Left lung (tissue), 14 donors: ENCODE measurements at places on chromosomes 12 and 14. TPM values are rescaled to one million over a fixed set of nuclear protein-coding genes. Genes with fewer than 3 reads are reported as not detected.

- no peak for DNase-seq
Measured at GRCh38 chr12:126385785-126386184, 1320.5 kb downstream of the AACS start.

GRCh38 chr14:93970965-93971634 is 5.3 kb downstream of the ASB2 start:
- no peak for DNase-seq

GRCh38 chr14:100587763-100588411 is 670 bp upstream of the BEGAIN start:
- DNase-seq, result peak; percentile 45

DNA sequence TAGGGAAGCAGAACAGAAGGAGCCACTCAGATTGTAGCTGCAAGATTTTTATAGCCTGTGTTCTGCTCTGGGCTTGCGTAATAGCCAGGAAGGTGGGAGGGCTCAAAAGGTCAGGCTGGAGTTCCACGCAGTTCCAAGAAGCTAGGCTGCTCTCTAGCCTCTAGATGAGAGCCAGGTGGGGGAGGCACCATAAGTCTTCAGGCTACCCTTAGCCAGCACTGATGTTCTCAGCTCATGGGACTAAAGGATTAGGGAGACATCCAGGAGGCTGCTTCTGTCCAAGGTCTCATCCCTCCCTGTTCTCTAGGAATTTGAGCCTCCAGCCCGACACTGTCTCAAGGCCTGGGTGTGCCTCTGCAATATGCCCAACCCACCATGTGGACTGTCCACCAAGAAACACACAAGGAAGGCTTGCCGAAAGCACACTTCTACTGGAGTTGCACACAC is 1.7 kb downstream of the LMBR1L start:
- DNase-seq, result peak; percentile 73

GRCh38 chr12:32534698-32535097 is 135.3 kb downstream of the FGD4 start:
- no peak for DNase-seq

DNA sequence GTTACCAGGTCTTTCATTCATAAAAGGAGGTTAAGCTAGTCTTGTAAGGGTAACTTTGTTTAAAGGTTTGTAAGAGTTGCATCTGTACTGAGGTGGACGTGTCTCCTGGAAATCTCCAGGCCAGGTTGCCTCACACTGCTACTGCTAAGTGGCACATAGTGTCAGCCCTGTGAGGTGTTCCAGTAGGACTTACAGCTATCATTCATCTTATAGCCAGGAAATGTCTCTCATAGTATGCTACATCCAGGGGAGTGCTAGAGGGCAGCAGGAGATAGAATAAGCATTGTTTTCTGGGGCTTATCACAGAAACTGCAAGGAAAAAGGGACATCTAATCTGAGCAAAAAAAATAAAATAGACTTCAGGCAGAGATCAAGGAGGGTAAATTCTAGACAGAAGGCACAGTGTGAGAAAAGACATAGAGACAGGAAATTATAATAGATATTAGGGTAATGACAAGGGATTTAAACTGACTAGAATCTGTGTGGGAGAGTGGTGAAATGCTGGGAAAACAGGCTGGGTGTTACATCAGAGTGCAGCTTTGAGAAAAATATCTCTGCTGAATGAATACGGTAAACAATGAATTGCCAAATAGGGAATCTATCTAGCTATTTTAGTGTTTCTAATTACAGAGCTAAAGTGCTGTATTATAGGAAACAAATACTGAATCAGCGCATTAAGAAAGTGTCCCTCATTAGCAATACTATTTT is 205.1 kb upstream of the ABCD2 start:
- DNase-seq, result no peak

DNA sequence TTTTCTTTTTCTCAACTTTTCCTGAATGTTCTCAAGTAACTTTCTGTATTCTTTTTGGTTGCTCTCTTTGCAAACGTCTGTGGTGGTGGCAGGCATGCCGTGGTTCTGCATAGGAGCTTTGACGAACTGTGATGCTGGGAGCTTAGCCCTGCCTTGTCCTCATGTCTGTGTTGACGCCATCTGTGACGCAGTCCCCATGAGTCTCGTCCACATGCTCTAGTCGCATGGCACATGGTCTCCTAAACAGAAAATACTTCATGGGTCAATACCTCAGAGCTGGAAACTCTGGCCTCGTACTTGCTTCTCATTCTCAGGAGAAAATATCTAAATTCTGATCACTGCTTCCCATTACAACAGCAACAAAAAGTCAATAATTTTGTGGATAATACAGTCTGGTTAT is 50.3 kb upstream of the DYNC1H1 start:
- no peak for DNase-seq

DNA sequence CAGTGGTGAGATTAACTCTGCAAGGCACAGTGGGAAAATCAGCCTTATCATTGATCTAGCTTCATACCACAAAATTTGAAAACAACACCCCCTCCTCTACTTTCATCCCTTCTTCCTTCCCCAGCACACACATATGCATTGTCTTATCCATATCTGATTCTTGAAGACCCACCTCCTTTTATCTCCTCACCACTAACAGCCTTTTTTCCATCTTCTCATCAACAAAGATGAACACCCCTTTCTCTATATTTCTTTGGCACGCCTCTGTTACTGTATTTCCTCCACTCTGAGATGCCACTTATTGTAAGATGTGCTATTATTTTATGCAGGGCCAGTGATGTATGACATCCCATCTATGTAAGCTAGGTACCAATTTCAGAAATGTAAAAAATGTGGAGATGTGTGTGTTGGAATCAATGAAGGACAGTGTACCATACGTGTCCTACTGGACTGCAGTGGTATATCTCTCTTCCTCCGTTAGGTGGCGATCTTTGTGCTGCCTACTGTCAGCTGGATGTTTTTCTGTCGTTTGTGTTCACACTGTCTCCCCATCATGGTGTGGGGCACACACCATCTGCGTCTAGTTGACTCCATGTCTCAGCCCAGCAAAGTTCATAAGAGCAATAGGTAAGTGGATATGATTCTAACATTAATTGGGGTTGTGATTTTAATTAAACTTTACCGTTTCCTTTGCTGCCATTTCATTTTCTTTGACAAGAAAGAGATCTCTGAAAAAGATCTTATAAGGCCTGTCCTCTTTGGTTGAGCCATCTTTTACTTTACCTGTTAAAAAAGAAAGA is 24.0 kb downstream of the CCDC38 start:
- DNase-seq, result no peak

DNA sequence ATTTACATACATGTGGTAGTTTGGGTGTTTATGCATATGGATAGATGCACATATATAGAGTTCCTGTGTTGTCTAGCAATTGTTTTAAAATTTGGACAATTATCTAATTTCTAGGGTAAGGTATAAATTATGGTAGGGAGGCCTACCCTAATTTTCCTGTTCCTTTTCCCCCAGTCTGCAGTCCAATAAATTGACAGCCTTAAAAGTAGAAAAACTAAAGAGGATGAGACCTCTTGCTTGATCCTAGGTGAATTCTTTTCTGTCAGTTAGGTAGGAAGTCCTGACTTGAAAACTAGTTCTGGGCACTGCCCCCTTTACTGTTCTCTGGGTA is 2.1 kb upstream of the CDKN1B start:
- DNase-seq, result no peak

- no peak for DNase-seq
Measured at GRCh38 chr12:24359418-24359817, 409.9 kb upstream of the SOX5 start.

TPPP2 gene
- total RNA-seq, result not detected

VWF gene
- total RNA-seq, result 401 TPM

FAM186B gene
- total RNA-seq, result 0.42 TPM

RASAL1 gene
- total RNA-seq, result 0.24 TPM

CLEC4A gene
- total RNA-seq, result 6.5 TPM

EPYC gene
- 0.47 TPM for total RNA-seq
